ENCODE measurements at places on chromosomes 2 and 18. TPM values are rescaled to one million over a fixed set of nuclear protein-coding genes. Genes with fewer than 3 reads are reported as not detected.
A peak's percentile ranks its signal among the peaks of the same experiment; 100 is the strongest.

DNA sequence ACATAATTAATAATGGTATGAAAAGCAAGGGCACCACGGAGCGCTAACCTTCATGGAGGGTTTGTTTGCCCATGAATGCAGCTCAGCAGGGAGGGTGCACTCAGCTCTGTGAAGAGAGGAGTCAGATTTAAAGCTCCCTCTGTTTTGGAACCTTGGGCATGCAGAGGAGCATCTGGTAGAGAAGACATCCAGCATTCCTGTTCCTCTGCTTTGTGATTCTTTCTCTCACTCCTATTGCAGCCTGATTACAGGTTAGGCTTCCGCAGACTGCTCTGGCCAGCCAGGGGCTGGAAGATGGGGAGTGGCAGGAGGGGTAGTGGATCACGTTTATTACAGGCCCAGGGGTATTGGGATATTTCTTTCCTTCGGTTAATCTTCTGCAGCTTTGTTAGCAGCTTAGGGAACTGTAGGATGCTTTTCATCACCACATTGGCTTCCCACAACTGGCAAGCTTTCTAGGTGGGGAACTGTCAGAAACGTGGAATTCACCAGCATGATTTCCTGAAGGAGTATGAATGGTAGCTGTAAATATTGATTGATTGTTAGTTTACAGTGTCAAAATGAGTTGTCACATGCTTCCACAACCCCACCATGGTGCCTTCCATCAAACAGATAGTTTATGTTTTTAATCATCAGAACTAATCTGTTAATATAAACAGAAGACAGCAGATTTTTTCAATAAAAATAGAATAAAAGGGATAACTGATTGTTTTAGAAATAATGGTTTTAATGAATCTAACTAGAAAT lies 201.1 kb downstream of the VAPA start:
- no peak for DNase-seq
- H3K4me3 ChIP-seq = no peak overlapping the region
- no peaks in the 10 kb centered on the region for H3K36me3 ChIP-seq
- no peak overlapping the region for H3K27ac ChIP-seq
- H3K4me1 ChIP-seq = no peaks in the 10 kb centered on the region

DNA sequence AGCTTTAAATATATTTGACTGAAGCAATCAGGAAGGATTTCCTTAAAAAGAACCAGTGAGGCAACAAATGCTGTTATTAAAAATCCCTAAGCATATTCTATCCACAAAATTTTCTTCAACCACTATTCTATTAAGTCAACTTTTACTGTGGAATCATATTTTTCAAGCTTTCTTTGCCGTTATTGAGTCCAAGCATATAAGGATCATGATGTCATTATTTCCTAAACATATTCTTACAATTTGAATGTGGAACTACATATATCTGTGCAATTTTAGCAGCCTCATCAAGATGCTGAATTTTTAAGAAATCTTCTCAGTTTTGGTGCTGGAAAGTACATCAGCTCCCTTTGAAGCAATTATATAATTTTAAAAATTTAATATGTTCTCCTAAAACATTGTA lies 5.6 kb downstream of the IFIH1 start:
- no peak overlapping the region for H3K4me3 ChIP-seq
- H3K27me3 ChIP-seq = no peaks in the 10 kb centered on the region
- H3K27ac ChIP-seq = peak overlapping the region; percentile 57

DNA sequence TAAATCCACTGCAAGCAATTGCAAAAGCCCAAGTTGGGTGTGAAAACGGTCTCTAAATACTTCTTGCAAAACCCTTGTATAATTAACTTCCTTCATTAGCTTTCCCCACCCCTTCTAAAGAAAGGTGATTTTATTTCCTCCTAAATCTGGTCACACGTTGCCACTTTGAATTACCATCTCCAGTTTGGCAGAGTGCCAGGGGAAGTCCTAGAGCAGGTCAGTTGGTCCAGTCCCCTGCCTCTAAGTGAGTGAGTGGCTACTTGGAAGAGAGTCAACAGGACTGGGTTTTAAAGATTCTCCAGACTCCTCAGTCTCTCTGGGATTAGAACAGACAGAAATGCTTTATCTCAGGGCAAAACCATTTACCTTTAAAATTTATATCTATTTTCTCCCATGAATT lies 18.7 kb upstream of the LYPD6B start:
- peaks cover 16% of the 10 kb centered on the region for H3K4me1 ChIP-seq
- no peaks in the 10 kb centered on the region for H3K27me3 ChIP-seq
- DNase-seq = no peak
- H3K4me3 ChIP-seq = no peak overlapping the region

- H3K27ac ChIP-seq = peak overlapping the region; percentile 94
- peaks cover 17% of the 10 kb centered on the region for H3K4me1 ChIP-seq
- no peaks in the 10 kb centered on the region for H3K27me3 ChIP-seq
- peak overlapping the region; percentile 94 for H3K4me3 ChIP-seq
- DNase-seq = no peak
Measured at GRCh38 chr18:67243799-67244587, 272.5 kb downstream of the DSEL start.

DNA sequence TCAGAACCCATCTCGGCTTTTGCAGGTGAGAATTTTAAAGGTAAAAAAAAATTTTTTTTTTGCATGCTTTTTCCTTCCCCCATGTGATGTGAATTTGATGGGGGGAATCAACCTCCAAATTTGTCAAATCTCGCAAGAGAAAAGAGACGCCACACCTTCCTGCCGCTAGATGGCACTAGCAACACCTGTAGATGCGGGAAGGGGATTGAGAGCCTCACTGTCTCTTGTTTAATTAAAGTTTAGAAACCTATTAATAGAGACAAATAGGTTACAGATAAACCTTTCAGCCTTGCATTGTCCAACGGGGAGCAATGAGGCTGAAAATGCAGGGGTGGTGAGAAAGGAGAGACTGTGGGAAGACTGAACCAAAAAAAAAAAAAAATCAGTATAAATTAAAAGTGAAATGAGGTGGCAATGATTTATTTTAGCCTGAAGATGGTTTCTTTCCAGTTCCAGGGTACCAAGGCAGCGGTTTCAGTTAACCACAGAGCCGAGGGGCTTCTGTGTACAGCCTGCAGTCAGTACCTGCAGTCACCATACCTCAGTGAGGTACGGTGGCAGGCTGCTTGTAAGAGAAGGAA lies 84.6 kb downstream of the NRP2 start:
- peak; percentile 23 for DNase-seq
- H3K27ac ChIP-seq = no peak overlapping the region
- H3K36me3 ChIP-seq = no peaks in the 10 kb centered on the region
- H3K27me3 ChIP-seq = peaks cover 77% of the 10 kb centered on the region
- peaks cover 14% of the 10 kb centered on the region for H3K4me1 ChIP-seq

- peaks cover 4% of the 10 kb centered on the region for H3K36me3 ChIP-seq
- H3K4me3 ChIP-seq = no peak overlapping the region
- no peak for DNase-seq
- H3K27me3 ChIP-seq = no peaks in the 10 kb centered on the region
- H3K4me1 ChIP-seq = peaks cover 34% of the 10 kb centered on the region
Measured at GRCh38 chr2:106172649-106173048, 21.5 kb downstream of the UXS1 start.

- H3K4me3 ChIP-seq = no peak overlapping the region
- H3K27ac ChIP-seq = no peak overlapping the region
- DNase-seq = no peak
- H3K4me1 ChIP-seq = peaks cover 2% of the 10 kb centered on the region
- H3K27me3 ChIP-seq = peaks cover 37% of the 10 kb centered on the region
- no peaks in the 10 kb centered on the region for H3K36me3 ChIP-seq
Measured at GRCh38 chr2:60567096-60567495, 13.6 kb upstream of the BCL11A start.

- no peaks in the 10 kb centered on the region for H3K4me1 ChIP-seq
- no peak overlapping the region for H3K4me3 ChIP-seq
- H3K27ac ChIP-seq = no peak overlapping the region
- no peaks in the 10 kb centered on the region for H3K27me3 ChIP-seq
- no peak for DNase-seq
Measured at GRCh38 chr2:48699348-48699930, 56.1 kb downstream of the LHCGR start.

GRCh38 chr2:41955316-41956043 lies 92.3 kb upstream of the PKDCC start:
- H3K27me3 ChIP-seq = peaks cover 26% of the 10 kb centered on the region
- H3K27ac ChIP-seq = no peak overlapping the region
- peaks cover 19% of the 10 kb centered on the region for H3K4me1 ChIP-seq
- H3K4me3 ChIP-seq = no peak overlapping the region
- no peak for DNase-seq

DNA sequence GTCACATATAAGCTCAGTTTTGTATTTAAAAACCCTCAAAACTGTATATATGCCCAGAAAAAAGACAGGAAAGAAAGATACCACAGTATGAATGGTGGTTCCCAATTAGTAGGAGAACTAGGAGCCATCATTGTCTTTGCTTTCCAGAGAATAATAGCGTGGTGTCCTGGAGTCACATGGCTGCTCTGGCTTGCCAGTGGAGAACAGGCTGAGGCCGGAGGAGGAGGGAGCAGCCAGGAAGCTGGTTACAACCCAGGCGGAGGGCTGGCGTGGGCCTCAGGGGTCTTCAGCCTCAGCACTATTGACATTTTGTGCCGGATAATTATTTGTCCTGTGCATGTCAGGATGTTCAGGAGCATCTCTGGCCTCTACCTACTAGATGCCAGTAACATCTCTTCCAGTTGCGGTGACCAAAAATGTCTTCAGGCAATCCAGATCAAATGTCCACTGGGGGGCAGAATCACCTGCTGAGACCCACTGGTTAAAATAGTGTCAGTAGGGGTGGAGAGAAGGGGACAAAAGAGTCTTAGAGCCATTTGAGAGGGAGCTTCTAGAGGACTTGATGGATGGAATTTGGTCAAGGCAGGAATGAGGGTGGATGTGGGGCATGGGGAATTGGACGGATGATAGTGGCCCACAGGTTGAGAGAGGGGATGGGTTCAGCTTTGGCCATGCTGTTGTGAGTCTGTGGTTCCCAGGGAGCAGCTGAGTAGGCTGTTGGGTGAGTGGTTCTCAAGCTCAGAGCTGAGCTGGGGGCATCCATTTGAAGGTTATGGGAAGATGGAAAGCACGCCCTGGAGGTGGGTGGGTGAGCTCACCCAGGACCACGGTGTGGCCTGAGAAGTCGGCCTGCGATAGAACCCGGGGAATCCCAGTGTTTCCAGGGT lies 144.9 kb downstream of the AGAP1 start:
- H3K27me3 ChIP-seq = peaks cover 30% of the 10 kb centered on the region
- H3K36me3 ChIP-seq = no peaks in the 10 kb centered on the region
- H3K27ac ChIP-seq = no peak overlapping the region
- peaks cover 18% of the 10 kb centered on the region for H3K4me1 ChIP-seq

GRCh38 chr18:24185805-24186204 lies 46.9 kb downstream of the CABYR start:
- no peak overlapping the region for H3K4me3 ChIP-seq
- no peaks in the 10 kb centered on the region for H3K27me3 ChIP-seq
- no peak for DNase-seq

- DNase-seq = no peak
- no peak overlapping the region for H3K27ac ChIP-seq
- no peak overlapping the region for H3K4me3 ChIP-seq
- no peaks in the 10 kb centered on the region for H3K4me1 ChIP-seq
- no peaks in the 10 kb centered on the region for H3K36me3 ChIP-seq
Measured at GRCh38 chr2:40740419-40740818, 288.5 kb upstream of the SLC8A1 start.

GRCh38 chr2:61335187-61335586 lies 135.7 kb downstream of the USP34 start:
- no peak for DNase-seq
- peaks cover 5% of the 10 kb centered on the region for H3K36me3 ChIP-seq
- no peaks in the 10 kb centered on the region for H3K27me3 ChIP-seq
- no peak overlapping the region for H3K27ac ChIP-seq

DNA sequence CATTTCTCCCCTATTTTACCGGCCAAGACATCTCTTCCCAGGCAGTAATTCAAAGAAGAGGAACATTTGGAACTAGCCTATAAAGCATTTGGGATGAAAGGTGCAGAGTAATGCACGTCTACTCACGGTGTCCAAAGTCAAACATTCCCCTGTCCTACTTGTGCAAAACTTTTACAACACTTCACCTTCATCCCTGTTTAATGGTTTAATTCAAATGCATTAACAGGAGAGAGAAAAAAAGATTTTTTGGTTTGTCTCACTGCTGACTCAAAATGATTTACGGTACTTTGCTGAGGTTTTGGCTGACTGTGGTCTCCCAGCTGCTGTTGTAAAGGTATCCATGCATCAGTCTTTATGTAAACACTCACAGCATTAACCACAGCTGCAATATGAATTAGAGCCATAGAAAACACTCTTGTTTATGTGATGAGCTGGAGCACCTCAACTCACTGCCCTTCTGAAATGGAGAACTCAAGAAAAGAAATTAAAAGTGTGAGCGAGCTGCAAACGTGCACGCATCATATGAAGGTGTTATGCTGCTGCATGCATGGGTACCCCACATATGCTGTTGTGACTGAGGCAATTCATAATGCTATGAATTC lies 220.5 kb downstream of the PIEZO2 start:
- no peak for DNase-seq
- no peak overlapping the region for H3K4me3 ChIP-seq
- H3K27me3 ChIP-seq = peaks cover 31% of the 10 kb centered on the region
- H3K4me1 ChIP-seq = no peaks in the 10 kb centered on the region

GRCh38 chr2:1633092-1633671 lies 111.1 kb downstream of the PXDN start:
- H3K27ac ChIP-seq = no peak overlapping the region
- no peaks in the 10 kb centered on the region for H3K4me1 ChIP-seq
- H3K4me3 ChIP-seq = no peak overlapping the region
- H3K27me3 ChIP-seq = peaks cover 31% of the 10 kb centered on the region

GRCh38 chr2:68031542-68032160 lies 31.2 kb downstream of the C1D start:
- peaks cover 2% of the 10 kb centered on the region for H3K4me1 ChIP-seq
- no peak overlapping the region for H3K4me3 ChIP-seq
- peaks cover 4% of the 10 kb centered on the region for H3K27me3 ChIP-seq
- no peak for DNase-seq
- H3K36me3 ChIP-seq = no peaks in the 10 kb centered on the region
- H3K27ac ChIP-seq = no peak overlapping the region

- H3K4me1 ChIP-seq = peaks cover 6% of the 10 kb centered on the region
- H3K36me3 ChIP-seq = peaks cover 2% of the 10 kb centered on the region
- H3K4me3 ChIP-seq = no peak overlapping the region
- no peaks in the 10 kb centered on the region for H3K27me3 ChIP-seq
- H3K27ac ChIP-seq = peak overlapping the region; percentile 79
Measured at GRCh38 chr2:84527137-84528129, 11.1 kb downstream of the DNAH6 start.

- peaks cover 6% of the 10 kb centered on the region for H3K36me3 ChIP-seq
- H3K4me1 ChIP-seq = peaks cover 2% of the 10 kb centered on the region
- H3K4me3 ChIP-seq = no peak overlapping the region
- no peak overlapping the region for H3K27ac ChIP-seq
- no peak for DNase-seq
- H3K27me3 ChIP-seq = no peaks in the 10 kb centered on the region
Measured at GRCh38 chr2:226716126-226716525, 83.5 kb downstream of the IRS1 start.

GRCh38 chr2:223915071-223915470 lies 30.1 kb downstream of the WDFY1 start:
- no peak for DNase-seq
- peaks cover 7% of the 10 kb centered on the region for H3K4me1 ChIP-seq
- H3K4me3 ChIP-seq = no peak overlapping the region
- H3K27ac ChIP-seq = no peak overlapping the region
- H3K36me3 ChIP-seq = peaks cover 3% of the 10 kb centered on the region
- H3K27me3 ChIP-seq = no peaks in the 10 kb centered on the region

Gene AQP12B
- not detected for total RNA-seq

Gene CNTNAP5
- not detected for total RNA-seq

Gene G6PC2
- not detected for total RNA-seq

Gene CROCC2
- not detected for total RNA-seq

Gene RAPGEF4
- total RNA-seq = 0.26 TPM

Gene CUL3
- 94.8 TPM for total RNA-seq

Gene FEV
- not detected for total RNA-seq

Gene RAD51AP2
- total RNA-seq = not detected

Gene TP53I3
- 0.17 TPM for total RNA-seq

Gene CEBPZOS
- total RNA-seq = 24.1 TPM

Gene LRRC30
- not detected for total RNA-seq
